Ascending aorta (tissue), 2 donors: ENCODE measurements at places on chromosomes 13 and 19. TPM values are rescaled to one million over a fixed set of nuclear protein-coding genes. Genes with fewer than 3 reads are reported as not detected.

Gene ZNF878
- total RNA-seq: not detected

Gene PROZ
- total RNA-seq: not detected

- no peaks in the 10 kb centered on the region for H3K4me1 ChIP-seq
- peaks cover 4% of the 10 kb centered on the region for H3K36me3 ChIP-seq
- H3K4me3 ChIP-seq: no peak overlapping the region
- no peak overlapping the region for H3K27ac ChIP-seq
- H3K27me3 ChIP-seq: no peaks in the 10 kb centered on the region
- no peak for DNase-seq
These were observed 31.0 kb downstream of the THSD1 start for GRCh38 chr13:52374873-52375411.

- H3K4me3 ChIP-seq: no peak overlapping the region
- no peaks in the 10 kb centered on the region for H3K27me3 ChIP-seq
- no peak overlapping the region for H3K27ac ChIP-seq
- no peaks in the 10 kb centered on the region for H3K36me3 ChIP-seq
These were observed 641.5 kb downstream of the FGF9 start for GRCh38 chr13:22312405-22312803.

Gene ZNF20
- total RNA-seq: 0.96 TPM

DNA sequence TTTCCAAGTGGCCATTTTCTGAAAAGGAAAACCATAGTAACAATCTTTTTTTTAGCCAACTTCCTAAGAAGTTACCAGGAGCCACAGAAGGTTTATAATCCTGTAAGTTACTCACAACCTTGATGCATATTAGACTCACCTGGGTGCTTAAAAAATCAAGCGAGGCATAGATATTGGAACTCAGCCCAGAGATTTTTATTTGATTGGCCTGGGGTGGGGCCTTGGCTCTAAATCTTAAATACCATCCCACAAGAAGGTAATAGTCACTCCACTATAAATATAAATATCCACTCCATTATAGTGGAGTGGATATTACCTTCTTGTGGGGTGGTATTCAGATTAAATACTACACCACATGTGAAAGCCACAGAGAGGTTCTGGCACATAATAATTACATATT lies 429.6 kb downstream of the RFC3 start:
- no peak overlapping the region for H3K27ac ChIP-seq
- H3K4me3 ChIP-seq: no peak overlapping the region
- no peaks in the 10 kb centered on the region for H3K36me3 ChIP-seq
- no peak for DNase-seq

DNA sequence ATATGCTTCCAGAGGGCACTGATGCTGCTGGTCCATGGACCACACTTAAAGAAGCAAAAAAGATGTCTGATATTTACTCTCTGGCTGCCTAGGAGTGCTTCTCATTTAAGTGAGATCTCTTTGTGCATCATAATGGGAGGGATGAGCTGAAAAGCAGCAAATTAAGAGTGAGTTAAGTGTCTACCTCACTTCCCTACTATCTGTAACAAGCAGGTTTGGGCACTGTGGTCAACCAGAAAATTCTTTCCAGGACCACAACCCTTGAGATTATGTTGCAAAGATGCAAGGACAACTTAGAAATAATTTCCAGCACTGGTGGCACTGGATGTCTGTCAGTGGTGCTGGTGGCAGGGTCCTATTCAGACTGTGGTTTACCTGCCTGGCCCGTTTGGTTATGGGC lies 52.1 kb upstream of the USPL1 start:
- no peak for DNase-seq
- no peak overlapping the region for H3K4me3 ChIP-seq
- H3K4me1 ChIP-seq: peaks cover 5% of the 10 kb centered on the region
- H3K27ac ChIP-seq: no peak overlapping the region
- H3K36me3 ChIP-seq: no peaks in the 10 kb centered on the region

- no peaks in the 10 kb centered on the region for H3K27me3 ChIP-seq
- H3K4me3 ChIP-seq: no peak overlapping the region
- no peaks in the 10 kb centered on the region for H3K4me1 ChIP-seq
- no peaks in the 10 kb centered on the region for H3K36me3 ChIP-seq
- no peak overlapping the region for H3K27ac ChIP-seq
These were observed 1582.0 kb upstream of the PCDH20 start for GRCh38 chr13:62997696-62998095.

Gene ERICH6B
- not detected for total RNA-seq

DNA sequence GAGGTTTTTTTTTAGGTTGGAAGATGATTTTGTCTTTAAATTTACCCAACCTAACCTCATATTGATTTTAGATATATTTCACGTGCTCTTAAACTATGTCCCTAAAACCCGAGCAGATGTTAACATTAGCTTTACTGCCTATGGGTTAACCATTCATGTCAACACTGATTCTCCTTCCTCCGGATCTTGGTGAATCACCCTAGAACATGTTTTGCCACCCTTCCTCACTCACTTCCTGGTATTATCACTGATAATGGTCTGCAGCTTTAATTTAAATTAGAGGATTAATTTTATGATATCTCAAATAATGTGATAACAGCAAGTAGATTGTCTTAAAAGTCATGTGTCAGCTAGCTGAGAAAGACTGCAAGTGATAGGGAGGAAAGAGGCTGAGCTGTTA lies 31.9 kb downstream of the HTR2A start:
- H3K4me1 ChIP-seq: no peaks in the 10 kb centered on the region
- no peaks in the 10 kb centered on the region for H3K27me3 ChIP-seq
- H3K4me3 ChIP-seq: no peak overlapping the region
- H3K36me3 ChIP-seq: no peaks in the 10 kb centered on the region

Gene CARM1
- total RNA-seq: 22.9 TPM
